Sciatic nerve (tissue), 2 donors: ENCODE measurements at places on chromosomes 4 and X. TPM values are rescaled to one million over a fixed set of nuclear protein-coding genes. Genes with fewer than 3 reads are reported as not detected.

The PPA2 gene
- 61.8 TPM for total RNA-seq

The FMR1NB gene
- total RNA-seq: not detected

The SLC6A8 gene
- total RNA-seq: 23.2 TPM

The ARHGAP6 gene
- 13.8 TPM for total RNA-seq

The TRO gene
- 13.0 TPM for total RNA-seq

The RAB9B gene
- 3.8 TPM for total RNA-seq

The RNF212 gene
- 17.9 TPM for total RNA-seq

The PDGFC gene
- 12.0 TPM for total RNA-seq

The TMSB4X gene
- 3,078 TPM for total RNA-seq

The NAA11 gene
- total RNA-seq: not detected

The LGI2 gene
- total RNA-seq: 52.1 TPM

The MAOA gene
- 12.8 TPM for total RNA-seq

DNA sequence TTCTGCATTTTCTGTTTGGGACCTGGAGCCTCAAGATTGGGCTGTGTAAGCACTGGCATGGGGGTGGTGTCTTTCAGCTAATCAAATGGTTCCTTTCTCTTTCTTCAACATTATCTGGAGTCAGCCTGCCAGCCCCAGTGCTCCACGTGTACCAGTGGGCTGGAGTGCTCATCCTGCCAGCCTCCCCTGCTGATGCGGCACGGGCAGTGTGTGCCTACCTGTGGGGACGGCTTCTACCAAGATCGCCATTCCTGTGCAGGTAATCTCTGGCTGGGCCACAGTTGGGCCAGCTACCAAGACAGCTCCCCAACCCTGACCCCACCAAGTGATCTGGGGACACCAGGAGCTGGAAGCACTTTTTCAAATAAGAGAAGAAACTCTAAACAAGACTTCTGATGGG, 229.2 kb downstream of the FRAS1 start:
- DNase-seq: no peak

DNA sequence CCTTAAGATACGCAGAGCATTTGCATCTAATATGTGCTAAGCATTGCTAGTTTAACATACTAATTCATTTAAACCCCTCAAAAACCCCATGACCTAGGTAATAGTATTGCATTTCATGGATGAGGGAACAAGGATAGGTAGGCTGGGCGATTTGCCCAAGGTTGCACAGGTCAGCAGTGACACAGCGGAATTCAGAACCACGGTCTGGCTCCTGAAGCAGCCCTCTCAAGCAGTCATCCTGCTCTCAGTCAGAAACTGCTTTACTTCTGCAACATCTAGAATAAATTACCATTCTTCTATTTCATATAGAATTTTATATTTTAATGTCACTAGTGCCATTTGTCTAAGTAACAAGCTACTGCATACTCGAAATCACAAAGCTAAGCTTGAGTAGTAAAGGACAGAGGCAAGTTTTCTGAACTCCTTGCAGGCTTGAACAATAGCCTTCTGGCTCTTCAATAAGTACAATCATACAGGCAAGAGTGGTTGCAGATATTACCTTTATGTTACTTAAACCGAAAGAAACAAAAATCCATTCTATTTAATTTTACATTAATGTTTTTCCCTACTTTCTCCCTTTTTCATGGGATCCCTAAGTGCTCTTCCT, 555 bp upstream of the SPP1 start:
- no peak for DNase-seq

- no peak for DNase-seq
Measured at GRCh38 chr4:144410230-144410783, 235.6 kb upstream of the HHIP start.

DNA sequence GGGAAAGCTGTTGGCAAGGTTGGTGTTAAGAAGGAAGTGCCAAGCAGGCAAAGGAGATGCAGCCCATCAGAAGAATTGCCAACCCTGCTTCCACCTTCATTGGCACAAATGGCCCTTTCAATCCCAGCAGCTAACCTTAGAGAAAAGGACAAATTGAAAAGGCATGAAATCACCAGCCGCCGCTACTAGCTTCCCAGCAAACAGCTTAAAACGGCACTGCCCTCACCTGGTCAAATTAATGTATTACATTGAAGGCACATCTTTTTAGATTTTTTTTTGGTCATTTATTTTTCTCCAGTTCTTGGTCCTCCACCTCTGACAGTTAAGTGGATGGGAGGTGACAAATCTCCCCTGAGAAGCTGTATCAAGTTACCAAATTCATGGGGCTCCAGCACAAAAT, 51.0 kb upstream of the NHSL2 start:
- no peak for DNase-seq

GRCh38 chrX:13837290-13837745, 20.4 kb upstream of the GPM6B start:
- no peak for DNase-seq

DNA sequence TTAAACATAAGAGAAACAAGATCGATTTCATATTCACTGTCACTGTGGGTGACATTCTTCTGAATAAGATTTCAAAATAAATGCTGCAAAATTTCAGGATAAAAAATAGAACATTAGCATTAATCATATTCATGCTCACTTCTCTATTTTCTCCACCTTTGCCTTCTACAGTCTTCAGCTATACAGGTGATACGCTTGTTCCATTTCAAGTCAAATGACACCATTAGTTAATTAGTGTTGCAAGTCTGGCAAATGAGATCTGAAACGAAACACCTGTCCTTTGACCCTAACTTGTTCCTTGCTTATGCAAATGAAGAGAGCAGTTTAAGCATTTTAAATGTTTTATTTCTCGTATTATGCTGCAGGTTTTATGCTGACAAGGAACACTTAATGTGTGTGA, 667.5 kb upstream of the MAGEB2 start:
- DNase-seq: no peak

GRCh38 chr4:76831711-76832373, 66.1 kb downstream of the SOWAHB start:
- DNase-seq: no peak

GRCh38 chr4:147991543-147992283, 259.8 kb downstream of the ARHGAP10 start:
- DNase-seq: no peak

DNA sequence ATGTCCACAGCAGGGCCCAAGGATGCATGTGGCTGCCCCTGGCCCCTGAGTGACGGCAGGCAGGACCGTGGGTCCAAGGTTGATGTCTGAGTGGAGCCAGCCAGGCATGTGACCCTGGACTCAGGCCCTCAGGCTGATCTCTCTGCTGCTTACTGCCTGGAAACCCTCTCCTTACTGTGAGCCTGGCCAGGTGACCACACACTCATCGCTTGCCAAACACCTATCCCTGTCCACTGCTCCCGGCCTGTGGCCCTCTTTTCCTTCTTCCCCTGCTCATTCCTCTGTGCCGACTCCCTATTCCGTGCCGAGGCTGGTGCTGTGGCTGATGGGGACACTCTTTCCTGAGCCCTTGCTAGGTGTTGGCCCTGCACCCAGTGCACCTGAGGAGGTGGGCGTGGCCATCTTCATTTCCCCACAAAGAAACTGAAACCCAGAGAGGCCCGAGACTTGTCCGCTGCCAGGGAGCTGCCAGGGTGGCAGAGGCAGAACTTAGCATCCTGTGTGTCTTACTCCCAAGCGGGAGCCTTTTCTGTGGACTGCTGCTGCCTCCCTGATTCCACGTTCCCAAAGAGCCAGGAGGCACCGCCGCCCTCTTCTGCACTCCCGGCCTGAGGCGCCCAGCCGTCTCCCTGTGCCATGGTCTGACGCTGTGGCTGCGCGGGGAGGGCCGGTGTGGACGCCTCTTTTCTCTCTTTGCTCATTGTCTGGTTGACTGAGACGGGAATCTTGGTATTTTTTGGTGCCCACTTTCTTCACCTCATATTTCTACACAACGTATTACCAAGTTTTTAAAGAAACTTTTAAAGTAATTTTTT, 11.2 kb upstream of the RNF4 start:
- DNase-seq: no peak

GRCh38 chr4:173878701-173879100, 348.7 kb upstream of the HAND2 start:
- DNase-seq: no peak

DNA sequence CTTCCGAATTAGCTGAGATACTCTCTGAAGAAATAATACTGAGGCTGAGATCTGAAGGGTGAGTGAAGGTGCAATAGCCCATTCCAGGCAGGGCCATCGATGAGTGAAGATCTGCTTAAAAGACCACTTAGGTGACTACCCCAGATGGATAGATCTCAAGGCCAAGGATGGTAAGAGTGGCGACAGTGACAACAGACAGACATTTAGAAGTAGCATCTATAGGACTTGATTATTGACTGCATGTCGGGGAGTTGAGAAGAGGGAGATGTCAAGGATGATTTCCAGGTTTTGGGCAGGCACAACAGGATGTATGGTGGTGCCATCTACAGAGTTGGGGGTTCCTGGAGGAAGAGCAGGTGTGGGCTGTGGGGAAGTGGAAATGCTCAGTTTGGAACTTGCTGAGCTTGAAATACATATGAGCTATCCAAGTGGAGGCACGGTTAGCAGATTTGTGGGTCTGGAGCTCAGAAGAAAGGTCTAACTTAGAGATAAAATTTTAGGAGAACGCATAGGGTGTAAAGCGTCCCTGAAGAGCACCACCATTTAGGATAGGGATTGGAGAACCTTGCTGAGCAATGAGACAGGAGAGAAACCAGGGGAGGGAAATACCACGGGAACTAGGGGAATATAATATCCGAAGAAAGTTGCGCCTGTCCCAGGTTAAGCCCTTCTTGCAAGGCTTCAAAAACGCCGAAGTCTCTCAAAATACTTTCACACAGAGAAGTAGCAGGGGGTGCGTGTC, 688 bp downstream of the UFSP2 start:
- DNase-seq: no peak

DNA sequence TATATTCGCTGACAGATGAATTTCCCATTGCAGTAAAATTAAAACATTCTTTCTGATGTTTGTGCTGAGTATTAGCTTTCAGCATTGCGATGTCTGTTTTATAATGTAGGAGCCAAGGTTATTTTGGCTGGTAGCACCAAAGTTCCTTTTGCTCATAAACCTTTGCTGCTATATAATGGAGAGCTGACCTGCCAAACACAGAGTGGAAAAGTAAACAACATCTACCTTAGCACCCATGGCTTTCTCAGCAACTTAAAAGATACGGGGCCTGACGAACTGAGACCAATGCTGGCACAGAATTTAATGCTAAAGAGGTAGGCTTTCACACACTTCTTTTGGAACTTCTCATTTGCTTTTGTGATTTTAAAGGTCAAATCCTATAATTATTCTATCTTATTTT, 46.0 kb downstream of the WDR19 start:
- DNase-seq: no peak

DNA sequence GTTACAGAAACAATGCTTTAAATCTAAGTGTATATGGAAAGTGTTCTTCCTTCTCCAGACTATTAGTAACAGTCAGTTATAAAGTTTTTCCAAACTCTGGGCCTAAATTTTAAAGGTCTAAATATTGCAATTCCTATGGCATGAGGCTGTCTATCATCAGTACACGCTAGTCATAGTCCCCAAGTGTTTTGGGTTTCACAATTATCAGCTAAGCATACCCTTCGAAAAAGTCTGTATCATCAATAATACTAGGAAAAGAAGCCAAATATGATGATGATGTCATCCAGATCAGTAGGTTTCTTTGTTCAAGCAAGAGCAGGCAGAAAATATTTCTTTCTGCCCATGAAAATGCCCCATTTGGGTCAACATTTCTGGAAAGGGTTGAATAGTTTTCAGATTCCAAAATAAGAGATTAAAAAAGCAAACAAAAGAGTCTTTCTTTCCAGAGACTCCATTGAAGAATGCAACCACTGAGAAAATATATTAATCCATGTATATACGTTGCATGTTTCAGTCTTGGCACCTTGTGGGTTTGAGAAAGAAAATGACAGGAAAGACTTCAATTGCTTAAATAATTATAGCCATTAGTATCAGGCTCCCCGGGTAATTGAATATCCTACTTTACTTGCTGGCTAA, 173.8 kb downstream of the CAMK2D start:
- DNase-seq: no peak

DNA sequence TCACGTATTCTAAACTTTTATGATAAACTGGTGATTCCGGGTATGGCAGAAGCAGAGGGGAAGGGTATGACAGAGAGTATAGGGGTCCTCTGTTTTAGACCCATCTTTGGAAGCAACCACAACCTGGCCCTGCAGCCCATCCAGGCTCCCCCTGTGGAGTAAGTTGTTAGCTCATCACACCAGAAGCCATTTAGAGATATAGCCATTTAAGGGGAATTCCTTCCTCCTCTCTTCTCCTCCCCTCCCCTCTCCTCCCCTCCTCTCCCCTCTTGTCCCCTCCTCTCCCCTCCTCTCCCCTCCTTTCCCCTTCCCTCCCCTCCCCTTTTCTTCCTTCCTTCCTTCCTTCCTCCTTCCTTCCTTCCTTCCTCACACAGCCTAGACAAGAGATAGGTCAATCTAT, 197.3 kb upstream of the LDB2 start:
- no peak for DNase-seq

GRCh38 chr4:147651563-147651962, 32.4 kb downstream of the PRMT9 start:
- DNase-seq: no peak

- peak; percentile 65 for DNase-seq
Measured at GRCh38 chrX:69189576-69190371, 24.5 kb upstream of the PJA1 start.

GRCh38 chr4:43456383-43456782, 563.9 kb downstream of the GRXCR1 start:
- no peak for DNase-seq

- DNase-seq: no peak
Measured at GRCh38 chrX:49247346-49247745, 12.1 kb downstream of the CCDC22 start.

GRCh38 chrX:39821709-39822095, 276.1 kb downstream of the BCOR start:
- no peak for DNase-seq

DNA sequence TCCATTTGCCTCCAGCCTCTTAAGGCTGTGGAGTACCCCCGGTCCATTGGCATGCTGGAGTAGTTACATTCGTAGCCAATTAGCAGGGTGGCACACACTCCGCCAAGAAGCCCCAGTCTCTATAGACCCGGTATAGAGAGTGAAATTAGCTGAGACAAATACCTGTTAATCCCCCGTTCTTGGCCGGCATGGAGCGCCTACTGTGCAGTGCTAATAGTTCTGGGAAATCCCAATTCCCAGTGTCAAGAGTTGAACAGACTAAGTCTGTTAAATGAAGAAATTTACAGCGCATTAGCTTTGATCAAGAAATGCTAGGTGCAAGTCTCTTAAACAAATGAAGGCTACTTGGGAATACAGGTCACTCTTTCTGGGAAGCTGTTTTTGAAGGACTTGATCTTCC, 127.8 kb upstream of the ARX start:
- DNase-seq: no peak

DNA sequence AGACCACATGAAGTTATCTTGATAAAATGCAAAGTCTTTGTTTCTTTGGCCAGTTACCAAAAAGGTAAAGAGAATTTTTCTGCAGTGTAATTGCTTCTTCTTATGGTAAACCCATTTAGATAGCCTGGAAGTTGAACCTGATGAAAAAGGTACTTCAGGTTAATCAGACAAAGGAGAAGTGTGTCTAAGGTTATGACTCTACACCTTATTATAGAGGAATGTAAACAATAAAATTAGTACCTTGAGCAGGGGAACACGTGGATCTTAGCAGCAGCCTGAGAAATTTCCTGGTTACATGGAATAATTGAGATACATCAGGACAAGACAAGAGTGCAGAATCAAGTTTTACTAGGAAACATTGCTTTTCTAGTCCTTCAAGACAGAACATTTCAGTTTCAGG, 70.8 kb downstream of the RAP1GDS1 start:
- DNase-seq: no peak
